ENCODE measurements at places on chromosomes 5 and 9. TPM values are rescaled to one million over a fixed set of nuclear protein-coding genes. Genes with fewer than 3 reads are reported as not detected.
A peak's percentile ranks its signal among the peaks of the same experiment; 100 is the strongest.

GRCh38 chr5:10528056-10528816, 35.6 kb upstream of the ANKRD33B start:
- peak overlapping the region; percentile 42 for H3K27ac ChIP-seq
- no peak for DNase-seq
- H3K4me1 ChIP-seq, result peaks cover 38% of the 10 kb centered on the region
- H3K27me3 ChIP-seq, result no peaks in the 10 kb centered on the region
- H3K4me3 ChIP-seq, result no peak overlapping the region

DNA sequence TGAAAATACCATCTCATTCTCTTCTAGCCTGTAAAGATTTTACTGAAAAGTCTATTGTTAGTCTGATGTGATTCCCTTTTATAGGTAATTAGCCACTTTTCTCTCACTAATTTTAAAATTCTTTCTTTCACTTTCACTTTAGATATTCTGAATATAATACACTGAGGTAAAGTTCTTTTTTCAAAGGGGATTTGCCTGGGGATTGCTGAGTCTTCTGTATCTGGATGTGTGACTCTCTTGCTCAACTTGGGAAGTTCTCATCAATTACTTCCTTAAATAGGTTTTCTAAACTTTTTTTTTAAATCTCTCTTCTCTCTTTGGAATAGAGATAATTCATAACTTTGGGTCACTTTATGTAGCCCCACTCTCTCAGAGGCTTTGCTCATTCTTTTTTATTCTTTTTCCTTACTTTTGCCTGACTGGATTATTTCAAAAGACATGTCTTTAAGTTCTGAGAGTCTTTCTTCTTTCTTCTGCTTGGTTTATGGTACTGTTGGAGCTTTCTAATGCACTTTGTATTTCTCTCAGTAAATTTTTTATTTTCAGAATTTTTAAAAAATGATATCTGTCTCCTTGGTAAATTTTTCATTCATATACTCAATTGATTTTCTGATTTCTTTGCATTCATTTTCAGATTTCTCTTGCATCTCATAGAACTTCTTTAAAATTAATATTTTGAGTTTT, 55.9 kb upstream of the IL12B start:
- no peak overlapping the region for H3K27ac ChIP-seq
- no peak for DNase-seq
- H3K36me3 ChIP-seq, result no peaks in the 10 kb centered on the region
- H3K27me3 ChIP-seq, result peaks cover 14% of the 10 kb centered on the region

Gene ZNF608
- 64.4 TPM for total RNA-seq

Gene CNTFR
- total RNA-seq, result 0.18 TPM

Gene MXD3
- total RNA-seq, result 10.7 TPM

GRCh38 chr5:95801532-95801931, 21.0 kb downstream of the GLRX start:
- H3K4me1 ChIP-seq, result peaks cover 3% of the 10 kb centered on the region
- no peak overlapping the region for H3K4me3 ChIP-seq
- H3K27ac ChIP-seq, result no peak overlapping the region
- no peaks in the 10 kb centered on the region for H3K27me3 ChIP-seq

GRCh38 chr5:59575648-59576445, 317.7 kb downstream of the PDE4D start:
- no peak overlapping the region for H3K4me3 ChIP-seq
- H3K36me3 ChIP-seq, result no peaks in the 10 kb centered on the region
- no peak for DNase-seq

Gene C5orf15
- 62.6 TPM for total RNA-seq

GRCh38 chr5:78648359-78649210, at the start of gene LHFPL2:
Gene LHFPL2 (minus strand): TSS chr5:78648772. CDS start chr5:78510213, 138,559 bp downstream.
- peak; percentile 91 for DNase-seq
- no peaks in the 10 kb centered on the region for H3K27me3 ChIP-seq
- H3K27ac ChIP-seq, result peak within 1 kb of the TSS; percentile 91
- H3K4me3 ChIP-seq, result peak within 1 kb of the TSS; percentile 94
- H3K4me1 ChIP-seq, result peaks cover 53% of the 10 kb centered on the region

Gene DOK3
- total RNA-seq, result 7.2 TPM
